ENCODE measurements at places on chromosomes 1 and 21.

DNA sequence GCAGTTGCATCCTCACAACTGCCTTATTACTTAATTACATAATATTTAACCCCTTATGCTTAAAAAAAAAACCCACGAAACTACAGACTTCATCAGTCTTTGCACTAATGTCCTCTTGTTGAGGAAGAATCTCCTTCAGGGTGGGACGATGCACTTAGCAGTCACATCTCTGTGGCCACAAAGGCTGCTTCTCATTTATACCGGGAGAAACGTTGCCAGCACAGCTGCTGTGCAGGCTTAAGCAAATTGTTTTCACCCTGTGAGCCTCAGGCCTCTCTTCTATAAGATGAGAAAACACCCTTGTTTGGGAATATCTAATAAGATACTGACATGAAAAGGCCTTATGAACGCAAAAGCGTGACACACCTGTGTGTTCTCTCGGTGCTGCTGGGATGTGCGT, 2.9 kb upstream of the OBSCN start:
- peak; percentile 26 for DNase-seq

DNA sequence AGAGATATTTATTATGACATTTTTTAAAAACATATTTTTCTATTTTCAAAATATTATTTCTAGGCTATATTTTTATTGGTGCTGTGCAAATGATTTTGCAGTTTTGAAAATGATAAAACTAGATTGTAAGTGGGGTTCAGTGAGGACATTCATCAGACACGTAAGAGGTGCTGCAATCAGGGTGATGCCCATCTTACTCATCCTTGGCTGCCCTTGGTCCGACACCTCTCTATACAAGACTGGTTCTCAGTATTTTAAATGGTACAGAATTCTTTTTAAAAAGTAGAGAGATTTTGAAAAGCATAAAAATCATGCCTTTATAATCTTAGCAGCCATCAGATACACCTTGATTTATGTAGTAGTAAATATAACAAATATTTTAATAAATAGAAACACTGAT, 24.0 kb downstream of the HENMT1 start:
- no peak for DNase-seq

- DNase-seq: no peak
Observed at GRCh38 chr1:56897150-56898004, 42.8 kb downstream of the C8A start.

GRCh38 chr1:180163041-180163440, 8.4 kb downstream of the QSOX1 start:
- DNase-seq: no peak

DNA sequence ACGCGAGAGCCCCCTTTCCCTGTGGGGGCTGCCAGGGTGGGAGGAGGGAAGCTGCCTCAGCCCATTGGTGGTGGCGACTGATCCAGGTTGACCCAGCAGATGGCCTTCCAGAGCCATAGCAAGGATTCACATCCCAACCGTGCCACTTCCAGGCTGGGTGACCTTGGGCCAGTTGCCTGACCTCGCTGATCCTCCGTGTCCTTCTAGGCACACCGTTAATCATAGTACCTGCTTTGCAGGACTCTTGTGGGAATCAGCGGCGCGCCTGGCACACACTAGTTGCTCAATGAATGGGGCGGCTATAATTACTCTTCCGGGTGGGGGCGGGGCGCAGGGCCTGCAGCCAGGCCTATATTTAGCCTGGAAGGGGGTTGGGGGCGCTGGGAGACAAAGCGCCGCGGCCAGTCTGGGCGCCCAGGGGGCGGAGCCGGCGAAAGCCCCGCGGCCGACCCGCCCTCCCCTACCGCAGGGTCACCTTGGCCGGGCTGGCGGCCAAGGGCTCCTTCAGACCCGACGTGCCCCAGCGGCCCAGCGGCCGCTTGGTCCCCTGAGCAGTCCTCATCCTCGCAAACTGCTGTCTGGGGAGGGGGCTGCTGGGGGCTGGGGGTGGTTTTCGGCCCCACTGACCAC, 5.1 kb downstream of the HSPB7 start:
- DNase-seq: peak; percentile 72

GRCh38 chr1:31412732-31413404, at the start of gene SERINC2:
Gene SERINC2 (plus strand): TSS chr1:31413213. CDS start chr1:31413266, 53 bp downstream.
- peak; percentile 50 for DNase-seq

- DNase-seq: no peak
Observed at GRCh38 chr1:215287362-215287761, 204.8 kb downstream of the KCNK2 start.

DNA sequence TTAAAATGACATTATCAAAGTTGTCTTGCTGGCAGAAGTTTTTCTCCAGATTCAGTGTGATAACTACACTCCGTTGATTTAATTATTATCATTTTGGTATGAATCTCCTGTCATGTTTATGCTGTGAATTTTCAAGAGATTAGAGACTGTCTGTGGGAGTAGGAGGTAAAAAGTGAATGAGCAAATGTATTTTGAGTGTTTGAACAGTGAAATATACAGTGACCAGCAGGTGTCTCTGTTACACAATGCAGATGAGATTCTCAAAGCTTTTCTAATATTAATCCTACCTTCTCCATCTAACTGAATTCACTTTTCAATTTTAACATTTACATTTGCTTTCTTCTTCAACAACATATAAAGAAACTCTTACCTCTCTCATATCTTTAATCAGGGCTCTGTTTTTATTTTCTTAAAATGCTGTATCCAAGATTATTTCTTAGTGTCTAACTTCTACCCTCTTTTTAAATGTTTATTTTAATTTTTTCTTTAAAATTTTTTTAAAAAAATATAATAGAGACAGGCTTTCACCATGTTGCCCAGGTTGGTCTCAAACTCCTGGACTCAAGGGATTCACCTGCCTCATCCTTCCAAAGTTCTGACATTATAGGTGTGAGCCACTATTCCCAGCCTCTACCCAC, 20.9 kb upstream of the HSPA13 start:
- peak; percentile 76 for DNase-seq
